ENCODE measurements at places on chromosomes 6 and 20. TPM values are rescaled to one million over a fixed set of nuclear protein-coding genes. Genes with fewer than 3 reads are reported as not detected.

C6orf52 gene
- total RNA-seq = not detected

GSTA3 gene
- total RNA-seq = not detected

THBS2 gene
- 8.5 TPM for total RNA-seq

ADA gene
- total RNA-seq = 0.63 TPM

NMBR gene
- total RNA-seq = 6.6 TPM

MAK gene
- 0.31 TPM for total RNA-seq

SALL4 gene
- total RNA-seq = 0.31 TPM

BMP2 gene
- total RNA-seq = 2.5 TPM

SRSF12 gene
- 38.2 TPM for total RNA-seq

TRIM15 gene
- not detected for total RNA-seq

THEMIS gene
- 0.31 TPM for total RNA-seq

HTR1E gene
- total RNA-seq = 0.63 TPM

IL17F gene
- total RNA-seq = not detected

AARS2 gene
- total RNA-seq = 20.0 TPM

BTN3A1 gene
- total RNA-seq = 28.5 TPM

RIN2 gene
- 23.8 TPM for total RNA-seq

SSTR4 gene
- not detected for total RNA-seq

ZNF311 gene
- 8.1 TPM for total RNA-seq

PSORS1C1 gene
- total RNA-seq = not detected

MYMX gene
- total RNA-seq = not detected

CAGE1 gene
- total RNA-seq = not detected

TAGAP gene
- 0.94 TPM for total RNA-seq

TRAM2 gene
- 2.5 TPM for total RNA-seq

EZR gene
- total RNA-seq = 113 TPM

WFDC10B gene
- not detected for total RNA-seq

XKR7 gene
- 18.2 TPM for total RNA-seq

OVOL2 gene
- total RNA-seq = 0.94 TPM

PROKR2 gene
- total RNA-seq = 44.8 TPM

AFG1L gene
- 9.4 TPM for total RNA-seq

EEF1E1 gene
- 22.2 TPM for total RNA-seq

LHFPL5 gene
- total RNA-seq = 1.6 TPM

CST4 gene
- total RNA-seq = not detected

PPIL6 gene
- total RNA-seq = 24.1 TPM

AGPAT4 gene
- total RNA-seq = 173 TPM

GGTLC1 gene
- not detected for total RNA-seq

ABCF1 gene
- 24.7 TPM for total RNA-seq

KLHDC3 gene
- 100 TPM for total RNA-seq

SLC22A3 gene
- total RNA-seq = 1.3 TPM

BMP5 gene
- 0.94 TPM for total RNA-seq

NKX2-2 gene
- 0.31 TPM for total RNA-seq

DLK2 gene
- total RNA-seq = 8.5 TPM

MACROD2 gene
- 126 TPM for total RNA-seq

CNR1 gene
- total RNA-seq = 344 TPM

KCNK15 gene
- not detected for total RNA-seq

EBF4 gene
- 24.1 TPM for total RNA-seq

STMND1 gene
- total RNA-seq = not detected

RBM24 gene
- total RNA-seq = 28.8 TPM

TRIM40 gene
- total RNA-seq = not detected
